Amniotic epithelial cell (primary cell): ENCODE measurements at places on chromosomes 1 and 21.
A peak's percentile ranks its signal among the peaks of the same experiment; 100 is the strongest.

DNA sequence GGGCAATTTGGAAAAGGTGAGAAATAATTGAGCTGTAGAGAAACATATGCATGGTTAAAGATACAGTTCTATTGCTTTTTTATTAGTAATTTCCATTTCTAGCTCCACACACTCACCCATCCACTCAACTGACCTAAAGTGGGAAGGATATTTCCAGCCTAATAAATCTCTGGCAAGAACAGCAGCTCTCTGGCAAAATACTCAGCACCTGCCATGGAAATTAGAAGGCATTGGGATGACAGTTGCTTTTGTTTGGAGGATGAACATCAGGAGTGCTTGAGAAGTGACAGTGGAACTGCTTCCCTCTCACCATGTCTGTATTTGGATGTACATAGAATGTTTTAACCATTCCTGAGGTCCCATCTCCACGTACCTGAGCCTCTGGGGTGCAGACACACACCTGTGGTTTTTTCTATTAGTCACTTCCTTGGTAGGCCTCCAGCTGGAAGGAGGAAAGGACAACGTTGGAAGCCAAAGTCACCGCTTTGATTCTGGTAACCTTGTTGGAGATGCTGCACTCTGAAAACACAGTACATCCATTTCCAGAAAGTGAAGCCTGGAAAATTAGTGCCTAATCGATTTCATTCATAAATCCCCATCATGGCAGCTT is 62.3 kb upstream of the RUNX1 start:
- DNase-seq = no peak

- DNase-seq = no peak
These were observed 544.4 kb upstream of the PKN2 start for GRCh38 chr1:88139633-88140032.

DNA sequence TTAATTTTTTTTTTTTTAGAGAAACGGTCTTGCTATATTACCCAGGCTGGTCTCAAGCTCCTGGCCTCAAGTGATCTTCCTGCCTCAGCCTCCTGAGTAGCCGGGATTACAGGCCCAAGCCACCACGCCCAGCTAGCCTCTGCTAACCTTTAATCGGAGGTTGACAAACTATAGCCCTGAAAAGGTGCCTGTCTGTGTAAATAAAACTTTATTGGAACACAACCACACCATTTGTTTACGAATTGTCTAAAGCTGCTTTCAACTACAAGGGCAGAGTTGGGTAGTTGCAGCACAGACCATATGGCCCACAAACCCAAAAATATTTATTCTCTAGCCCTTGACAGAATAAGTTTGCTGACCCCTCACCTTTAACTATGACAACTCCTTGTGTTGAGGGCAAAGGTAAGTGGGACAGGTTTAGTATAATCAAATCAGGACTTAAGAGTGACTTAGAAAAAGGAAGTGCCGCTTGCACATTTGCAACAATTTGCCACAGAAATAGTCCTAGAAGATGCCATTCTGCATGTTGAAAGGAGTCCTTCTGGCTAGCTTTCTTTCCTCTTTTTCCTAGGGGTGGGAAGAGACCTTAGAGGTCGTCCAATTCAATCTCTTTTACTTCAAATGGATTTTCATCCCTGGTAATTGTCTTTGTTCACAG is 16.4 kb downstream of the RGS8 start:
- DNase-seq = no peak

- no peak for DNase-seq
These were observed 573 bp downstream of the PSMG1 start for GRCh38 chr21:39182484-39183271.

DNA sequence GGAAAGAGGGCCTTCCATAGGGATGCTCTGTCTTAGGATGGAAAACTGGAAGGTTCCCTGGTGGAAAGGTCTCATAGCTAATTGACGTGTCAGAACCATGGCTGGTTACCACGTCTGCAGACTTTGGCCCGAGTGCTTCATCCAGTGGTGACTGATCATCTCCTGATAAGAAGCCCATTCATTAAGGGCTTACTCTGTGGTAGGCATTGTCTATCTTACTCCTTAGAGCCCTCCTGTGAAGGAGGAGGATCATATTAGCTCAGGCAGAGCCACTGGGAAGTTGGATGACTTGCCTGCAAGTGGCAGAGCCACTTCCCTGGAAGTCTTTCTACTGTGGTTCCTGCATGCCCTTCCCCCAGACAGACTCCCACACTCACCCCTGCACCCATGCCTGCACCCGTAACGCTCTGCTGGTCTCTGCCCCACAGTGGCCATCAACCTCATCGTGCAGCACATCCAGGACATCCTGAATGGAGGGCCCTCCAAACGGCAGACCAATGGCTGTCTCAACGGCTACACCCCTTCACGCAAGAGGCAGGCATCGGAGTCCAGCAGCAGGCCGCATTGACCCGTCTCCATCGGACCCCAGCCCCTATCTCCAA is 79.9 kb downstream of the UCK2 start:
- DNase-seq = peak; percentile 70

- DNase-seq = no peak
These were observed 10.2 kb upstream of the HENMT1 start for GRCh38 chr1:108671143-108671542.

DNA sequence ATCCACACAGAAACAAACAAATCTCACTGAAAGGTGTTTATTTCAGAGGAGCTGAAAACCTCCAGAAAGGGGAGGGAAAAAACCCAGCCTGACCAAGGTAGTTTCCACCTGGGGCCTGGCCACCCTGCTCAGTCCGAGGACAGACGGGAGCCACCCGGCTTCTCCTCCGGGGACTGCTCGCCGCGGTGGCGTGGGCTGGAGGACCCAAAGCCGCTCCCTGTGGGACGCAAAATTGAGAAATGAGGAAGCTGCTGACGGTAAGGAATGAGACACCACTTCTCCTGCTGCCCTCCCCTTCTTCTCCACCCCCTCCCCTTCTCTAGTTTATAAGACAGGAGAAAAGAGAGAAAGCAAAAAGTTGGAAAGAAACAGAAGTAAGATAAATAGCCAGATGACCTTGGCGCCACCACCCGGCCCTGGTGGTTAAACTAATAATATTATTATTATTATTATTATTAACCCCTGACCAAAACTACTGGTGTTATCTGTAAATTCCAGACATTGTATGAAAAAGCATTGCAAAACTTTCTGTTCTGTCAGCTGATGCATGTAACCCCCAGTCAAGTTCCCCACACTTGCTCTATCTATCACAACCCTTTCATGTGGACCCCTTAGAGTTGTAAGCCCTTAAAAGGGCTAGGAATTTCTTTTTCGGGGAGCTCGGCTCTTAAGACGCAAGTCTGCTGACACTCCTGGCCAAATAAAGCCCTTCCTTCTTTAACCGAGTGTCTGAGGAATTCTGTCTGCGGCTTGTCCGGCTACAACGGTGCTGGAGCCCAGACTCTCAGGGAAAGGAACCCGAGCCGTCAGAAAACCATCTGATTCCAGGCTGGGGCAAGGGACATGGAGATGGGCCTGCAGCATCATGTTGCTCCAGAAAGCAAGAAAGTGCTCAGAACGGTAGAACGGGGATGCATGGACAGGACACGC is 12.5 kb downstream of the ITGB2 start:
- DNase-seq = peak; percentile 38

- DNase-seq = no peak
These were observed 312.2 kb downstream of the ZP4 start for GRCh38 chr1:237578540-237578939.

DNA sequence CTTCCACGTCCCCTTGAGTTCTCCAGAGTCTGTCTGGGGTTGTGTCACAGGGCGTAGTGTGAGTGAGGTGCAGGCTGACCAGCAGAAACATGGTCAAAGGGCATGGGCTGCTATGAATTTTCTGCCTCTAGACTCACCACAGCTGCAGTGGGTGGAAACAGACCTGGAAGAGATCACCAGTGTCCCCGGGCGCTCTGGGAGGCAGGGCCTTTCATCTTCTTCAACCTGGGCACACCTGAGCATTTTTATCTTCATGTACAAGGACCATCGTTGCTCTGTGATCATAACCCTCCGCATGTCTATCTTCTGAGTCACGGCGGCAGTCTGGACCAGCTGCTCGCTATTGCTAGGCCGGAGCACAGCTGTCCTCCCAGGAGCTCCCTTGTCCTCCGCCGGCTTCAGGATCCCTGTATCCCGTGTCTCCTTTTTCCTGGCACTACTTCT is 29.6 kb downstream of the DEGS1 start:
- no peak for DNase-seq
